Stomach (tissue), 19 donors: ENCODE measurements at places on chromosomes 5 and 9. TPM values are rescaled to one million over a fixed set of nuclear protein-coding genes. Genes with fewer than 3 reads are reported as not detected.

The NINJ1 gene
- 153 TPM for total RNA-seq

- DNase-seq = no peak
Measured at GRCh38 chr5:109767997-109768396, 78.3 kb downstream of the MAN2A1 start.

DNA sequence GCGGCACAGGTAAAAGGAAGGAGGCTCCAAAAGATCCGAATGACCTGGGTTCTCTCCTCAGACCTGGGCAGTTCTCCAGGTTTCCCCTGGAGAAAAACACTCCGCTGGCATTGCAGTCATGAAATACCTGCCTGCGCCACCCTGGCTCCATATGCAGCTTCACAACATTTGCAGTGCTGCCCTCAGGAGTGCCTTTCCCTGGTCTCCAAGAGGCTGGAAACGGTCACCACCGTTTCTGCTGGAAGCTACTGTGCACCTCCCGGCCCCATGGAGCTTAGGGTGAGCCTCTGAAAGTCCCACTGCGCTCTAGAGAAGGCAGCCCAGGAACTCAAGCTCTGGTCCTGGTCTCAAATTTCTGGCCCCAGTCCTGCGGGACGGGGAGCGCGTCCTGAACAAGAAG lies 670 bp downstream of the UGT3A1 start:
- DNase-seq = no peak

The ENTPD2 gene
- total RNA-seq = 11.3 TPM

GRCh38 chr5:18068826-18069225 lies 434.6 kb downstream of the TAF11L14 start:
- no peak for DNase-seq

GRCh38 chr9:130437011-130437789 lies 7.6 kb upstream of the ASS1 start:
- no peak for DNase-seq

DNA sequence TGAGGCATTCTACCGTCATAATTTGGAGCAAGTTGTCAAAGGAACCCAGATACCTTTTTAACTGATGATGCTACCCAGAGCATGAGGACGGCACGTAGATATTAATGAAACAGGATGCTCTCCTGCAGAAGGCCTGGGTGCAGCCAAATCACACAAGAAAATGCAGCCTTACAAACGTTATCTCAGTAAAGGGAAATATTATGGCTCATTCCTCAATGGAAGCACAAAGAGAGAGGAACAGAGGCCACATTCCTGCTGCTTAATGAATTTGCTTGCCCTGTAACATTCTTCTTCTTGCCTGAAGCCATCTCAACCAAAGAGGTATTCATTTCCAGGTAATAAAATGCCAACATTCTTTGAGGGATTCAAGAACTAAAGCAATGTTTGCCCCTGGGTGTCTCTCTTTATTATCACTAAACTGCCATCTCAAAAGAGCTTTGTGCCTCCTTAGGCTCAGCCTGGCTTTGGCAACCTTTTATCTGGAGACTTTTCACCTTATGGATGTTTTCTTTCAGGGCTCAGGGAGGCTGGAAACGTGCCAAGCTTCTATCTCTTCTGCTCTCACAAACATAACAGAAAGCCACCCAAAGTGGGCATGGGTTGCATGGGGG lies 92.9 kb downstream of the TNC start:
- DNase-seq = no peak

The TXNDC8 gene
- total RNA-seq = not detected

GRCh38 chr9:133769511-133770075 lies 31.4 kb upstream of the SARDH start:
- peak; percentile 1 for DNase-seq

DNA sequence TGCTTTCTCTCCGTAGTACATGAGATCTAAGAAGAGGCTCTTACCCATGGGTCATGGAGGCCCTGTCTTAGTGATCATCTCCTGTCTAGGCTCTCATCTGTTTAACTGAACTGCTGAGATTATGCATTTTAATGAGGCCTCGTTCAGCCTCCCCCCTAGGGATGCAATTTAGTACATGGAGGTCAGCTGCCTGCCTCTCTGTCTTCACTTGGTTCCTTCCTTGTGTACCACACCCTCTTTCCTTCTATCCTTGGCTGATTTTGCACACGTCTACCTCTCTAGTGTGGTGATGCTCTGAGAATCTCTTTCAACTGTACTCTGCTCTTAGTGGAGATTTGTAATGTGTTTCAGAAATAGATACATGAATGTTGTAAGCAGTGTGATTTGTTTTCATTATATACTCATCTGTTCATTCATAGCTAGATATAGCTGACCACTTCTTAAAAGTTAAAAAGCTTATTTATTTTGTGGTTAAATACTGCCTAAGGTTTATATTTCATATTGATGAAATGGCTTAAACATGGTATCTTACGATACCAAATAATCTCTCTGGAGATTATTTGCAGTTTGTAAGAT lies 3.5 kb upstream of the ACTBL2 start:
- no peak for DNase-seq

- no peak for DNase-seq
Measured at GRCh38 chr5:73125289-73125688, 4.9 kb downstream of the TMEM171 start.

GRCh38 chr9:102445181-102445747 lies 549.9 kb upstream of the CYLC2 start:
- DNase-seq = no peak

The GLIPR2 gene
- total RNA-seq = 3.5 TPM

DNA sequence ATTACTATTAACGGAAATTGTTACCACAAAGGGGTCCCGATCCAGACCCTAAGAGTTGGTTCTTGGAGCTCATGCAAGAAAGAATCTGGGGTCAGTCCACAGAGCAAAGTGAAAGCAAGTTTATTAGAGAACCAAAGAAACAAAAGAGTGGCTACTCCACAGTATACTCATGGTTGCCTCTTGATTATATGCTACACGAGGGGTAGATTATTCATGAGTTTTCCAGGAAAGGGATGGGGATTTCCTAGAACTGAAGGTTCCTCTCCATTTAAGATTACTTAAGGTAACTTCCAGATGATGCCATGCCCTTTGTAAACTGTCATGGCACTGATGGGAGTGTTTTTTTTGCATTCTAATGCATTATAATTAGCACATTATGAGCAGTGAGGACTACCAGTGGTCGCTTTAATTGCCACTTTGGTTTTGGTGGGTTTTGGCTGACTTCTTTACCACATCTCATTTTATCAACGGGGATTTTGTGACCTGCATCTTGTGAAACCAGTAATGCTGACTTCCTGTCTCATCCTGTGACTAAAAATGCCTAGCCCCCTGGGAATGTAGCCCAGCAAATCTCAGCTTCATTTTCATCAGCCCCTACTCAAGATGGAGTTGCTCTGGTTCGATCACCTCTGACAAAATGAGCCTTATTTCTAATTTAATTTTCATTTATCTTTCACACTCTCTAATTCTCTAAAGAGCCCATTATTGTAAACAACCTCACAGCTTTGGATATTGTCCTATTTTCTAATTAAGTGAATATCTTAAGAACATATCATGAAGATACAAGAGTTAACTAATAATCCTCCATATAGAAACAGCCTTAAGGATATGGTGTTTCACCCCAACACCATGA lies 336.3 kb downstream of the RASEF start:
- no peak for DNase-seq

GRCh38 chr5:54742417-54742891 lies 224.9 kb downstream of the SNX18 start:
- DNase-seq = peak; percentile 64

The SOHLH1 gene
- total RNA-seq = not detected

DNA sequence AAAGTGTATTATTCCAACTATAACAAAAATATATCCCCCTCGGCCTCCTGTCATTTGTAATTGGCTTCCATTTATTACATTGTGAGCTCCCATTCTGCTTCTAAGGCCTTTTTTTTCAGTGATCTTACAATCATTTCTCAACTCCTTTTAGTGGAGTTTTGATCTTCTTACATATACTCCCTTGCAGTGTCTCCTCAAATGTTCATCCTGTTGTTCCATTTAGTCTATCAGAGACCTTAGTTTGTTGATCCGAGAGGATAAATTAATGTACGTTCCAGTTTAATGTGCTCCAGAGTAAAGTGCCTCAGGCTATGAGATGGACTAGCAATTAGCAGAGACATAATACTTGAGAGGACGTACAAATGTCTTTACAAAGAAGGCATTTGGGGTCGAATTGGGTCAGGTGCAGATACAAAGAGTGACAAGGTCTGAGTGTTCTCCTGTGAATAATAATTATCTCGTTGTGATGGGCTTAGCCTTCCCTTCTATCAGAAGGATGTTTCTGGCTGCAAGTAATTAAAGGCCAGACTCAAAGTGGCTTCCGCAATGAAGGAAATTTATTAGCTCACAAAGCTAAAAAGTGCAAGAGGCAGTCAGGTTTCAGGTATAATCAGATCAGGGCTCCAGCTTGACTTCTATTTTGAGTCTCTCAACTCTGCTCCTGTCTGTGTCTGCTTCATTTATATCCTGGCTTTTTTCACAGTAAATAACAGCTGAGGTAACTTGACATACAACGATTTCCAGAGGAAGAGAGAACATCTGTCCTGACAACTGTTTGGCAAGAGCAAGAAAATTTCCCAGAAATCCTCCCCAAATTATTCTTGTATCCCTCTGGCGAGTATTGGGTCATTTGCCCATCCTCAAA lies 30.1 kb downstream of the ARRDC3 start:
- no peak for DNase-seq

- DNase-seq = no peak
Measured at GRCh38 chr5:172979778-172980177, 3.8 kb upstream of the ATP6V0E1 start.

GRCh38 chr5:95440825-95441224 lies 49.7 kb downstream of the FAM81B start:
- DNase-seq = no peak

The NIPAL4 gene
- not detected for total RNA-seq

The NUTM2G gene
- not detected for total RNA-seq

The UBE2QL1 gene
- total RNA-seq = not detected

DNA sequence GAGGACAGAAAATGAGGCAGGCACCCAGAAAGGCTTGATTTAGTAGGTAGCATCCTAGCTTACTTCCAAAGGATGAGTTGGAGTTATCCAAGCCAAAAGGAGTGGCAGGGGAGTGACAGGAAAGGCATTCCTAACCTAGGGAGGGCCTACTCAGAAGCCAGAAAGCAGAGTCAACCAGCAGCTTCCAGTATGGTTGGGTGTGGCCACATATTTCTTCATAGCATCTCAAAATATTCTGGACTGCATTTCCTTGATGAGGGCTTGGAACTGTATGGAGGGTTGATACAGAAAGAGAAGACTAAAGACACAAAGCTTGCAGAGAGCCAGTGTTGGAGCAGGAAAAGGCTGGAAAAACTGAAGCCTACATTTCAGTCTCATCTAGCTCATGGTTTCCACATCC lies 656.8 kb upstream of the DMAC1 start:
- DNase-seq = no peak

The TRIM7 gene
- 0.45 TPM for total RNA-seq

The SLC34A3 gene
- 0.18 TPM for total RNA-seq

The GPSM1 gene
- total RNA-seq = 14.6 TPM

- no peak for DNase-seq
Measured at GRCh38 chr5:100800562-100800961, 102.5 kb downstream of the ST8SIA4 start.

DNA sequence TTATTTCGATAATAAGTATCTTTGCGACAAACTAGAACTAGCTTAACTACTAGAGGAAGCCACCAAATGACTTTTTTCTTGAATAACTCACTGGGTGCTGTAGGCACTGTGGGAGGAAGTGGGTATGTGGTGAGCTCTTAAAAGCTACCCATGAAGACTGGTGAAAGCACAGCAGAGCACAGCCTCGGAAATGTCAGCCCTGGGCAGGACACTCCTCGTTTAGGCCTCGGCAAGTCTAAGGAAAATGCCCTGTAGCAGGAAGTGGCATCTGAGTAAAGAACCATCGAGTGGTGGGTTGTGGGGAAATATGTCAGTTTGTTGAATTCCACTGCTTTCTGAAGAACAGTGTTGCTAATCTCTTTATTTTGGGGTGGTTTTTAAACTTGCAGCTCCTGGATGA lies 44.0 kb upstream of the NCS1 start:
- peak; percentile 30 for DNase-seq

DNA sequence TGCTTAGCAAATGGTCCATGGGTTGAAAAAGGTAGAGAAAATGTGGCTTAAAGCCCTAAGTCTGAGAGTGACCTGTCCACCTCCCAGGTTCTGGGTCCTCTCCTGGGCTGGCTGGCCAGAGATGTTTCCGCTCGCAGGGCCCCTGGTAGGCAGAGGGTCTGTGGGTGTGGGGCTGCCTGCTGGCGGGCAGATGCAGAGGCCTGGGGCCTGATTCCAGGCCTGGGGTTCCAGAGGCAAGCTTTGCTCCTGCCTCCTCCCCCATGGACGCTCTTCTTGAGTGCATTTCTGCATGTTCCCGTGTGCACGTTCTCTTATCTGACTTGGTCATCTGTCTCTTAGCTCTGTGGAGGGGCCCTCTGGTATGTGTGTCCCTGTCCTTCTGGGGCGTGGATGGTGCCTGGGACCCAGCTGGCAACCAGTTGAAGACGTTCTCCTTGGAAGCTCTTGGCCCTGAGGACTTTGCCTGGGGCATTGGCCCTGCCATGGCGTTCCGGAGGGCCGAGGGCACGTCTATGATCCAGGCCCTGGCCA lies 3.8 kb downstream of the MIGA2 start:
- DNase-seq = no peak

DNA sequence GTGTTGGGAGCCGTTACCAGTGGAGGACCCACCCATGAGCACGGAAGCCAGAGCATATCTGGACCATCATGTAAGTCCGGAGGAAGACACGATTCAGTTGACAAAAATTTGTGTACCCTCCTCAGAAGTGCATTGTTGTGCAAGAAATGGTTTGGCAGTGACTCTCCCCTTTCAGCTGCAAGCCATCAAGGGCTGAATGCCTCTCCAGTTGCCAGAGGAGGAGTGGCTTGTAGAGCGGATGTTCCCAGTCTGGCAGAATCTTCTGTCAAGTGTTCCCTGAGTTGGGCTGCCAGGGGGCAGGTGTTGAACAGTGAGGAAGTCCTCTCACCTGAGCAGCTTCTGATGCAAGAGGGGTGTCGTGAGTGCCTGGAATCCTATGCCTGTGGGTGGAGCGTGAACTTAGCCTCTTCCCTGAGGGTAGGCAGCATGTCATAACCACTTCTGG lies 27.6 kb upstream of the CDKN2AIPNL start:
- DNase-seq = peak; percentile 38

GRCh38 chr5:130514984-130515690 lies 610.9 kb downstream of the CHSY3 start:
- DNase-seq = no peak

- no peak for DNase-seq
Measured at GRCh38 chr5:153672347-153673090, 182.0 kb downstream of the GRIA1 start.

- no peak for DNase-seq
Measured at GRCh38 chr5:142246-142810, 49.0 kb upstream of the LRRC14B start.
